ENCODE measurements at places on chromosomes 3 and 15. TPM values are rescaled to one million over a fixed set of nuclear protein-coding genes. Genes with fewer than 3 reads are reported as not detected.

ITPKA gene
- total RNA-seq, result 18.1 TPM

SATB1 gene
- 13.8 TPM for total RNA-seq

ZBED2 gene
- total RNA-seq, result 0.14 TPM

ULK4 gene
- total RNA-seq, result 4.2 TPM

SLCO2A1 gene
- 2.5 TPM for total RNA-seq

OR5K2 gene
- not detected for total RNA-seq

PLSCR4 gene
- total RNA-seq, result 7.9 TPM

COL8A1 gene
- not detected for total RNA-seq

Data from Caco-2 (cell line).